ENCODE measurements at places on chromosomes 6 and 20.

GRCh38 chr20:21528870-21529269, 15.0 kb upstream of the NKX2-2 start:
- DNase-seq = no peak

GRCh38 chr6:26657256-26657655, 2.3 kb downstream of the ZNF322 start:
- DNase-seq = no peak

GRCh38 chr6:45970326-45970725, 45.3 kb downstream of the CLIC5 start:
- no peak for DNase-seq

- DNase-seq = no peak
Observed at GRCh38 chr6:3743541-3743940, 8.0 kb downstream of the PXDC1 start.
